ENCODE measurements at places on chromosomes 5 and 9. TPM values are rescaled to one million over a fixed set of nuclear protein-coding genes. Genes with fewer than 3 reads are reported as not detected.
A peak's percentile ranks its signal among the peaks of the same experiment; 100 is the strongest.

EPB41L4A gene
- total RNA-seq = 0.34 TPM

DNA sequence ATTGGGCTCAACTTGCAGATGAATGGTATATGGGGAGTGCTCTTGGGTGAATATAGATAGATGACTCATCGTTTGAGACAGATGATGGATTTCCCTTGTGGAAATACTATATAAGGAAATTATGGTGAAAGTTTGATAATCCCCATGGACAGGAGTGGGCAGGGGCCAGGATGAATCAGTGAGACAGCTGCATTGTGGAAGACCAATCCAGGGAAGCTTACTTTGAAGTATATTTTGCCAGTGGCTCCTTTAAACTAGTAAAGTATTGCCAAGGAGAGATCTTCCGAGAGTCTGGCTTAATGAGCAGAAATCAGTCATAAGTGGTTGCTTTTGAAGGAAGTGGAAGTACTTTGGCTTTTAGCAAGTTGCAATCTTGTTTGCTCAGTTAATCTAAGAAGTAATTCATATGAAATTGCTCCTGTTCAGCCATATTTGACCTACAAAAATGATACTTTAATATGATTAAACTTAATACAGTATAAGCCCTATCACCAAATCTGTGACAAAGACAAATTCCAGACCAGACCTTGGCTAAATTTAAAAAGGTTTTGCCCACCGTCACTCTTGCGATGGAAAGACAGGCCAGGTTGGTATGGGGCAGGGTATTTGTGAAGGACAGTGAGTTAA lies 9.3 kb upstream of the TNC start:
- no peak for DNase-seq

- DNase-seq = no peak
These were observed 254.4 kb downstream of the FAM114A2 start for GRCh38 chr5:153784277-153784676.

CAMK4 gene
- total RNA-seq = 71.8 TPM

SLC1A3 gene
- total RNA-seq = not detected

DNA sequence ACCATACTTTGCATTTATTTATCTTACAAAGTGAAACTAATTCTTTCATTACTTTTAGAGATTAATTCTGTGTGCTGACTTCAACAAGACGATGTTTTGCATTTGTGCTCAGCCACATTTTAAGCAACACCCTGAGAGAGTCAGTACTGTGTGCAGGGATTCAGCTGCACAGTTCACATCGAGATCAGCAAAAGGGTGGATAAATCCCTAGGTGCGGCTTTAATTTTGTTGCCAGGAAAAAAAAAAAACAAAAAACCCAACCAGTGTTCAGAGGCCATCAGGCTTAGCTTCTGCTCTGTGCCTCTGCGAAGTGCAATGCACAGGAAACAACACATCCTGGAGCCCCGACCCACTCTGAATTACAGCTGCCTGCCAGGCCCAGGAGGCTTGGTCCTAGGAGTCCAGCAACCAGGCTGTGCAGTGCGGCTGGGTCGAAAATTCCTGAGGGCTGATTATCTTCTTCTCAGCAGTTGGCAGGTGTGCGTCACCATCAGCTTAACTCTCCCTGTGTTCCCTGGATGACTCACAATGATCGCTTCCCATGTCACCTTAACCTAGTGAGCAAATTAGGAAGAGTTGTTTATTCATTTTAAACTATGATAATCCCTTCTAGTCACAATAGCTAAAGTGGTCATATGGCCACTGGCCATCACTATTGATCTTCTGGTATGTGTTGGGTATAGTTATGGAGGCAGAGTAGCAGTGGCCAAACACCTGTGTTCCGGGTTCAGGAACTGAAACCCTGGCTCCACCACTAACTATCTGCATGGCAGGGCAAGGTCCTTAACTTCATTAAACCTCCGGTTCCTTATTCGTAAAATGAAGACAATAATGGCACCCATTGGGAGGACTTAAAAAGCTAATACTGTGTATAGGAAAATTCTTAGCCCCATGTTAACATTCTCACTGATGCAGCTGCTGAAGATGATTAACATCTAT lies 31.2 kb upstream of the NDUFB6 start:
- no peak for DNase-seq

DNA sequence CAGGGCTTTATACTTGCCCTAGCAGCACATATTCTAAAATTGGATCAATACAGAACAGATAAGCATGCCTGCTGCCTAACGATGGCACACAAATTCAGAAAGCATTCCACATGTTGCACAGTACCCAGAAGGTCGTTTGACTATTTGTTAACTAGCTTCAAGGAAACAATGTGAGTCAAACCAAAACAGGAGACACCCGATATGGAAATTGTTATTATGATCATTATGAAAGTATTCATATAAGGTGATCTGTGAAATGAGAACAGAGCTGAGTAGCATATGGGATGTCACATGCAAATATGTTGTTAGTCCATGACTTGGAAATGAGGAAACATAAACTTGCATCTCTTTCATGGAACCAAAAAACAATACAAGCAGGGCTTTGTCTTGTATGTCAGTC lies 56.3 kb upstream of the BICD2 start:
- DNase-seq = no peak

DNA sequence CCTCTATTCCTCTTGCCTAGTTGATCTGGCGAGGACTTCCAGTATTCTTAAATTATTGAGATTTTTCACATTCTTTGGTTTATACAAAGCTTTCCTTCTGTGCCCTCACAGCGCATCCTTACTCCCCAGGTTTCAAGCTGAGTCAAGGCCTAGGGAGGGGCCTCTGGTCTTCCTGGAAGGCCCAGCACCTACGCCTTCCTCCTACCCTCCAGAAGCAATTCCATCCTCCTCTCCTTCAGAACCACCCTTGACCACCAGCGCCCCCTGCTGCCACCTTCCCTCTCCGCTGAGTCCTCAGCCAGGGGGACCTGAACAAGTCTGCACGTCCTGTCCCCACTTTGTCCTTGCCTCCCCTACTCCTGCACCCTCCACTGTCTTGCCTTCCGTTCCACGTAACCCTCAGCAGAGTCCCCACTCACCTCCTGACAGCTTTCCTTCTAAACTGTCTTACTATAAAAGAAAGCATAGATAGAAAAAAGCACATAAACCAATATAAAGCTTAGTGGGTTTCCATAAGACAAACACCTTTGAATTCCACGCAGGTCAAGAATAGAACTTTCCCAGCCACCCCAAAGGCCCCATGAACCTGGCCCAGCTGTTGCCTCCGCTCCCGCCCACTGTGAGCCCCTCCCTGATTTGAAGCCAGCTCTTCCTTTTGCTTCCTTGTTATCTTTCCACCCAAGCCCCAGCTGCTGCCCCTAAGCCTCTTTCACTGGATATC lies 63.0 kb upstream of the CTSL start:
- DNase-seq = peak; percentile 31

EPB41L4B gene
- 1.5 TPM for total RNA-seq

DNA sequence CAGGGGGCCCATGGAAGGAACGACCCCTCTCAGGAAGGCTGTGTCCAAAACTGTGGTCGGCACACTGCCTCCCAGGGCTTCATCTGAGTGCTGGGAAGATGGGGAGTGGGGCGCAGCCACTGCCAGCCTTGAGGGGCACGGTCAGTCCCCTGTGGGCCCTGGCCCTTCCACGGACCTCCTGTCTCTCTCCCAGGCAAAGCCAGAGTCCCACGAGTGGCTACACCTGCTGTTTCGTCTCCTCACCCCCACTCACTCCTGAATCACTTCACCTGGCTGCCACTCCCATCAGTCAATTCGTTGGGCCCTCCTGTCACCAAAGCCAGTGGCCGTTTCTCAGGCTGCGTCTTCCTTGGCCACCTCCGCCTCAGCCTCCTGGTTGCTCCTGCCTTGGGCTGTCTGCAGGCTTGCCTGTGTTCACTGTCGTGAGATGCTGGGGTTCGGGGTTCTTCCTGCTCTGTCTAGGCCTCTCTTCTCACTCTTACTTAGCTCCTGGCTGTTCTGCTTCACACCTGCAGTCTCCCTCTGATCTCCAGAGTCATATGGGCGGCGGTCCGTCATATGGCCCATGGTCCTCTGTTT lies 58.8 kb upstream of the RNF130 start:
- DNase-seq = peak; percentile 7

GRCh38 chr9:127222388-127223095 lies 42.0 kb upstream of the GARNL3 start:
- no peak for DNase-seq

DNA sequence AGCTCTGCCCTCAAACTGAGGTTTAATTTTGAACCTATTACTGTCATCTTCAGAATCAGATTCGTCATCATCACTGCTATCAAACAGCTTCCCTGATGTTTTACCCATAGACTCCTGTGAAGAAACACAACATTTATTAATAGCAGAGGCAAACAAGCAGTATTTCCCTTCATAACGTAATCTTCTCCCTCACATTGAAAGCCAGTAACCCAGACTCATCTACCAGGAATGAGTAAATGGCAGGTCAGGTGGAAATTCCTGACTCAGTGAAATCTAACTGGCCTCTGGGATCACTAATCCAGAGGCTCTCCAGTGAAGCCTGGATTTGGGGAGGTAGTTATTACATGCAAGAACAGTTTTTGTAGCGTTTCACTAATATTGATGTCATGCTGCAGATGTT lies 14.6 kb downstream of the NOL8 start:
- DNase-seq = no peak

- DNase-seq = no peak
These were observed 535 bp downstream of the RFX3 start for GRCh38 chr9:3525096-3525835.

DNA sequence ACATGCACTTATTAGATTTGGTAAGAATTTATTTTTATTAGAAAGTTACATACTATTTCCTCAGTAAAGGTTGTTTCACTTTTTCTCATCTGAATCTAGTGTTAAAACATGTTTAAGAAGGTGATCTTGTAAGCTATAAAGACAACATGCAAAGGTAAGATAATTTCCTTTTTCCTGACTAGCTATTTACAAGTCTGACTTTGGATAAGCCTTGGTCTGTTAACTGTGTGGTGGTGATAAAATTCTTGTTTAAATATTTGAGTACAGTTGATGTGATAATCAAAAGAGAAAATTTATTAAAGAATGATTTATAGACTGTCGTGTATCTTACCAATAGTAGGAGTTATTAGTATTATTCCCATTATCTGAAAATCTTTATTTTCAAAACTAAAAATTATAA lies 36.9 kb upstream of the GPR21 start:
- no peak for DNase-seq

GRCh38 chr5:65482296-65482735 lies 596 bp upstream of the ADAMTS6 start:
- DNase-seq = no peak

- no peak for DNase-seq
These were observed 56.7 kb downstream of the HRH2 start for GRCh38 chr5:175714479-175715085.

DNA sequence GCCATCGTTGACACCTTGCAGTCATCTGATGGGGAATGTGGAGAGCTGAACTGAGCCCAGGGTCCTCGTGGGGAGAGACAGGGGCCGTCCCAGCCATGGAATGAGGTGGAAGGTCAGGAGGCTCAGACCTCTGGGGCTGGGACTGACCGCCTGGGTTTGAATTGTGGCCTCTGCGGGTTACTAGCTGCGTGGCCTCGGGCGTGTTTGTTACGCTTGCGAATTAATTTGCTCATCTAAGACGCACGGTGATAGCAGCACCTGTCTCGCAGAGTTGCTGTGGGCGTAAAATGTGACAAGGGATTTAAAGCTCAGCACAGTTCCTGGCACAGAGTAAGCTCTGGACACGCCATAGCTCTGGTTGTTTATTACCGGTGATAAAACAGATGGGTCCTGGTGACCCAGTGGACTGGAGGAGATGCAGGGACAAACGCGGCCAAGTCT lies 19.4 kb upstream of the DAB2IP start:
- no peak for DNase-seq

SNAPC4 gene
- 22.7 TPM for total RNA-seq

- no peak for DNase-seq
These were observed 29.6 kb downstream of the IRF1 start for GRCh38 chr5:132460846-132461568.

DNA sequence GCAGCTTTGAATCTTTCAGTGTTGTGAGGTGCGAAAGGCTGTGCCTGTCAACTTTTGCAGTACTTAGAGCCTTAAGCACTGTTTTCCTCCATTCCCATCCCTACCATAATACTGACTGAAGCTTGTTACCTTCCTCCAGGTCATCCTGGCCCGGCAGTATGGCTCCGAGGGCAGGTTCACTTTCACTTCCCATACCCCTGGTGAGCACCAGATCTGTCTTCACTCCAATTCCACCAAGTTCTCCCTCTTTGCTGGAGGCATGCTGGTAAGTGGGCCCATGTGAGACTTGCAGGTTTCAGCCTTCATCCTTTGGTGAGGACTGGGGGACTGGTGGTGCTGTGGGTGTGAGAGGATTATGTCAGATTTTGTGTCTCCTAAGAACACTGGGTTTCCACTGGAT lies 1.5 kb downstream of the TMED9 start:
- DNase-seq = no peak

DNA sequence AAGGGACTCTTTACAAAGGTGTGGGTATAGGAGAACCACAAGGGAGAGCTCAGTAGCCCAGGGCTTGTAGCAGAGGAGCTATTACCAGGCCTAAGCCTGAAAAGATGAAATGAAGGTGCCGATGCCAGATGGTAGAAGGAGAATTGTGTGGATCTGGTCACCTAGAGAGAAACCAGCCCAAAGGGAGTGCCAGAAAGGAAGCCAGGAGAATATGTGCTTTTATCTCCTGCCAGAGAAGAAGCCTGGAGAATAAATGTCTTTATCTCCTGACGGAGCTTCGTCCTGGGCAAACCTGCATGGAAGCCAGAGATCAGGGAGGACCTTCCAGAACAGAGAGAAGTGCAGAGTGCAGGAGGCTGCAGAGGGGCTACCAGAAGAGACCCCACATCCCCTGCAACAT lies 142.6 kb downstream of the MED10 start:
- no peak for DNase-seq

LRRC19 gene
- total RNA-seq = not detected

- no peak for DNase-seq
These were observed 25.8 kb downstream of the CAST start for GRCh38 chr5:96687812-96688453.

DNA sequence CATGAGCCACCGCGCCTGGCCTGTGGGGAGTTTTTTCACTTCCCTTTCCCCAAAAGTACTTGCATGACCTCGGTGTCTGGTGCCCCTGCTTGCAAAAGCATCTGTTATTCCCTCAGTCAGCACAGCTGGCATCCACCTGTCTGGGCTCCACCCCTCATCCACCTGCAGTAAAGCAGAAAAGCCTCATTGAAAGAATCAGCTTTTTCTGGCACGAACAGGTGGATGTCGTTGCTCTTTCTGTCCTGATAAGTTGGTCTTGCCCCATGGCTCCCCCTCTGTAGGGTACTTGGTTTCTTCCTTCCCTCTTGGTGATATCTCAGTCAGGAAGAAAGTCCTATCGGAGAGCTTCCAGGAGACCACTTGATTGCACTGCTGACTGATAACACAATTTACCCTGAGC lies 37.4 kb downstream of the WWC1 start:
- DNase-seq = no peak

PSAT1 gene
- total RNA-seq = 67.6 TPM

Measured in activated T-helper 2 cell treated with anti-CD3 and anti-CD28 coated beads, Interferon-gamma antibody, Interleukin-2, Interleukin-4, amounts not matched to agents 10 μg/mL and 5 μg/mL and 100 μg/mL, durations not matched to agents 14 hours and 24 hours and 36 hours (primary cell).